Activated naive CD4-positive, alpha-beta T cell treated with anti-CD3 and anti-CD28 coated beads, Interleukin-2, amount 10 ng/mL, durations not matched to agents 5 hours and 36 hours (primary cell): ENCODE measurements at places on chromosomes 3 and 15. TPM values are rescaled to one million over a fixed set of nuclear protein-coding genes. Genes with fewer than 3 reads are reported as not detected.

The SLC15A2 gene
- 4.0 TPM for total RNA-seq

The PSTPIP1 gene
- 143 TPM for total RNA-seq

The SCN11A gene
- 0.03 TPM for total RNA-seq

The ZNF80 gene
- 0.15 TPM for total RNA-seq

The LIPC gene
- 1.2 TPM for total RNA-seq

The POPDC2 gene
- total RNA-seq: 3.7 TPM

The POTEB3 gene
- not detected for total RNA-seq
